ENCODE measurements at places on chromosomes 1 and 21.

DNA sequence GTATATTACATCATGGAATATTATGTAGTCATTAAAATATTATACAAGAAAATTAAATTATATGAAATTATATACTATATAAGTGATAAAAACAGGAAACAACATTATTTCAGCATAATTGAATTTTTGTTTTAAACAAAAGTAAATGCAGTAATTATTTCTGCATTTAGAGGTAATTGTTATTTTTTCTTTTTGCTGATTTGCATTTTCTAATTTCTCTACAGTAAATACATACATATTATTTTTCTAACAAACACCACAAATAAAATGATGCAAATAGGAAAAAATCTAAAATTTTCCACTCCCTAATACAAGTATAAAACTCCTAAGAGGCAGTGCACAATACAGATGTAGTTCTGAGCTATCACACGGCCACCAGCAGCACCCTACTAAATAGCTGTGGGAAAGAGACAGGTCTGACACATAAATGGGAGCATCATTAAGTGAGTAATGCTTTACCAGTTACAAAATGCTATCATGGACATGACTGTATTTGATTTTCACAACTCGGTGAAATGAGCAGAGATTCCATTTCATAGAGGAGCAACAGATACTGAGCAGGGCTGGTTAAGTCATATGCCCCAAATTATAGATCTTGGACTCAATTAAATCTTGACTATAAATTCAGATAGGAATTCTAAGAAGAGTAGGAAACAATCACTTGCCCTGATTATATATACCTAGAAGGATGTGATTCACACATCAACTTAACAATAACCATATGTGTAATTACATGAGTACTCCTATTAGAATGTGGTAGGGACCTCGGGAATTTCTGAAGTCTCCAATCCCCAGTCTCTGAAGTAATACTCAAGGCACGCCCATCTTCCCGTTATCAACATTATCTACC, 49.0 kb downstream of the NRIP1 start:
- no peak for DNase-seq

DNA sequence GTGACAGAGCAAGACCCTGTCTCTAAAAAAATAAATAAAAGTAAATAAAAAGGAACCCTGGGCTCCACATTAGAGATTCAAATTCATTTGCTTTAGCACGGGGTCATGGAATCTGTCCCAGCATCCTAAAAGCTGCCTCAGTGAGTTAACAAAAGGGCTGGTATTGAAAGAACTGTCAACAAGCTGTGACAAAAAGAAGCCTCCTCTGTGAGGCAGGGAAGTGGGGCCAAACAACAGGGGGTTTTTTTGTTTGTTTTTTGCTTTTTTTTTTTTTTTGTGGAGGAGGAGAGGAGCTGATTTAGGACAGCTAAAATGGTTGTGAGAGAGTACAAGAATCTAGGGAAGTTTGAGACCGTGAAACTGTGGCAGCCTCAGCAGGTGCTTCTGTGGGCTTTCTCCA, 115.7 kb downstream of the LIPI start:
- DNase-seq, result no peak

GRCh38 chr1:218474128-218474527, 129.0 kb downstream of the TGFB2 start:
- no peak for DNase-seq

DNA sequence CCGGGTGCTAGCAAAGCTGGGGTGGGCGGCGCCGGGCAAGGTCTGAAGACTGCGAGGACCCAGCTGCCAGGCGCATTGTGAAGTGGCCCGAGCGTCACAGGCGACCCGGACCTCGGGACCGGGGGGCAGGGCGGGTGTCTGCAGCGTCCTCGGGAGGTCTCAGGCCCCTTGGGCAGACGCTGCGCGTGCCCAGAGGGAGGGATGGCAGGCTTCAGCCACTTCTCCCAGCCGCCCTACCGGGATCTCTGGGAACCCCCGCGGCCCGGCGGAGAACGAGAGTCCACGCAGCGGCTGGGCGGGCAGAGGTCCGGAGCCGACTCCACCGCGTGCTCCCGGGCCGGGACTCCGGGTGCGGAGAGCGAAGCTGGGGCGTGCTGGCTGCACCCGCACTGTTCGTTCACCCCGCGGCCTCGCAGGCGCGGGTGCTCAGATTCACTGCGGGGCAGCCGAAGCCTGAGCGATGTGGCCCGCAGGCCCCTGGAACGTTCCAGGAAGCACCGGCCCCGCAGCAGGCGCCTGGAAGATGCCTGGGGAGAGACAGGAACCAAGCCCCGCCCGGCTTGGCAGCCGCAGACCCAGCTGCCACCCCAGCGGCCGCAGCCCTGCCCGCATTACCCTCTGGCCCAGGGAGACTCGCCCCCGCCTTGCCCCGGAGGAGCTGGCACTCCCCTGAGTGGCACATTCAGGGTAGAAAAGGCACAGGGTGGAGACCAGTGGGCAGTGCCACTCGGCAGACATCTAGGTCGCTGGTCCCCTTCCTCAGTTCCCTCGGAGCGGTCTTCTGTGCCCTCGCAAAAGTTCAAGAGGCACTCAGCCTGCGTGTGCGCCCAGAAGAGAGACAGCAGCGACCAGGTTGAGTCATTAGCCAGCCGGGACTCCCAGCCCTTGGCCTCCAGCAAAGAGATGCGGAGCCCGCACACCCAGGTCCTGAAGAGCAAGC, at the start of gene CCDC185:
Gene CCDC185 (plus strand): TSS at position 141 of the 940 bp plus-strand sequence. CDS start 61 bp downstream, at position 202.
- no peak for DNase-seq

DNA sequence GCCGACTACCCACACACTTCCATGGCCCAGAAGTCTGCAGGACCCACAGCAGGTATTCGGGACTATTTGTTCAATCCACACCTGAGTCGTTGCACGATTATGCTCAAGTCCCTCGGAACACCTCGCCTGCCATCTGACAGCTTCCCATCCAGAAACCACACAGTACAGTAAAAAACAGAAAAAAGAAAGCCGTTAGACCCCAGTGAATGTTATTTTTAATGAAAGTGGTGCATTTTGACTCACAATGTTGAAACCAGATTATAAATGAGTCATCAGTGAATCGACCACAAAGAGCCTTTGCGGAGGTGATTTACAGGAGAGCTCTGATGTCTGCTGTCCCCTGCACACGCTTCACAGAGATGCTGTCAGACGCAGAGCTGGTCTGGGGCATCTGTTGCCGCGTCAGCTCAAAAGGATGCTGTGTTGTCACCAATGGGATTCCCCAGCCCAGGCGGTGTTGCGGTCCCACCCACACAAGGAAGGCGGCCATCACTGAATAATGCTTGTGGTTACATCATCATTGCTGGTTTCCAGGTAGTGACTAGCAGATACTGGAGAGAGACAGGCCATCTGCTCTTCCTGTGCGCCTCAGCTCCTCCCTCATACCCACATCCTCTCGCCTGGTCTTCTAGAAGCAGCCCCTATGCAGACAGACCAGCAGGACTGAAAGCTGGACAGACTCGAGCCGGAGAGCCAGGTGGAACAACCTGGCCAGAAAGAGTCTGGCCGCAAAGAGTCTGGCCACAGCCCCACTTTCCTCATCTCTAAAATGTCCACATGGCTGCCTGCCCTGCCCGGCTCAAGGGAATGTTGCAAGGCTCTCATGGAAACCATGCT, 116.8 kb downstream of the TOMM20 start:
- DNase-seq, result peak; percentile 95

DNA sequence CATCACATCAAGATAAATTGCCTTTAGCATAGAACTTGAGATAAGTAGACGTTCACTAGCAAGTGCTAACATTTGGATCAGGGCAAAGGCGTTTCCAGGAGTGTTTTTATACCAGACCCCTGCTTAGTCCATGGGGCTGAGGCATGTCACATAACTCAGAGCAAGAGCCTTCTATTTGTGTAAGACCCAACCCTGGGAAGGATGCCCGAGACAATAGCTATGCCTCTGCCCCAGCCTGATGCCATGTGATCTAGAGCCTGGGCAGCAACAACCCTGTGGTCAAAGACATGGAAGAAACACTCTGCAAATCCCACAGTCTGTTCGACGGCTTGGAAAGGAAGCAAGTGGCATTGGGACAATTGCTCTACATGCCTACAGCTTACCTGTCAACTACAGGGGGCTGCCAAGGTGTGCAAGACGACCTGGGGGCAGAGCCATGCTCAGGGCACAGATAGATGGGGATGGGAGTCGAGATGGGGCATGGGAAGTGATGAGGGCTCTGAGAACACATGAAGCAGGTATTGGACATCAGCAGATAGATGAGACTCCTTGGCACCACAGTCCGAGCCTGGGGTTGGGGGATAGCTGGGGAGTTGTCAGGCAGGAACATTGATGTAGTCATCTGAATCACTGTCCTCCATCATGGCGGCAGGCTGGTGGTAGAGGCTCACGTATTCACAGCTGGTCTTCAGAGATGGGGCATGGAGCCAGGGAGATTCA, 7.3 kb downstream of the IL24 start:
- no peak for DNase-seq
